CD4-positive, alpha-beta T cell treated with Interleukin-15 for 1 hour (primary cell): ENCODE measurements at places on chromosomes 3 and 15.

DNA sequence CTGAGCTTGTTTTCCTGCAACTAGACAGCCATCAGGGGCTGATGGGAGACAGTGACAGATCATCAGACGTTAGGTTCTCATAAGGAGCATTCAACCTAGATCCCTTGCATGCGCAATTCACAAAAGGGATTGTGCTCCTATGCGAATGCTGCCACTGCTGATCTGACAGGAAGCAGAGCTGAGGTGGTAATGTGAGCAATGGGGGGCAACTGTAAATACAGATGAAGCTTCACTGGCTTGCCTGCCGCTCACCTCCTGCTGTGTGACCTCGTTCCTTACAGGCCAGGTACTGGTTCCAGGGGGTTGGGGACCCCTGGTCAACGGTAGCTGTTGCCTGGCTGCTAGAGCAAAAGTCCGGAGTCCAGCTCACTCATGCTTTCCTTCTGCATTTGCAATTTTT, 26.4 kb upstream of the KCNAB1 start:
- no peak for DNase-seq

GRCh38 chr15:99090011-99090699, 14.7 kb upstream of the SYNM start:
- DNase-seq, result no peak

DNA sequence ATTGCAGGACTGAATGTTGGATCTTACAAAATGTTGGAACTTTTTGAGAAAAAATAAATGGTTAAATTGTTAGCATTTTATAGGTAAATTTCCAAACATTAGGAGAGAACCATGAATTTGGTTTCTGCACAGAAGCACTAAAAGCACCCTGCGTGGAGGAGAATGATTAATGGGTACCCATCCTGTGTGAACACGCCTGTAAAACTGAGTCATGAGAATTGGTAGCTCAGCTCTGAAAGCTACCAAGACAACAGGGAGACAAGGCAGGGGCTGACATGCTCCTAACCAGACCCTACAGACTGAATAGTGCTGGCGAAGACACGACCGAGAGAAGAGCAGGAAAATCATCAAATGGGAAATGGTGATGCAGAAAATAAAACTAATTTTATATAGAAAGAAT, 32.4 kb upstream of the MTMR10 start:
- no peak for DNase-seq

DNA sequence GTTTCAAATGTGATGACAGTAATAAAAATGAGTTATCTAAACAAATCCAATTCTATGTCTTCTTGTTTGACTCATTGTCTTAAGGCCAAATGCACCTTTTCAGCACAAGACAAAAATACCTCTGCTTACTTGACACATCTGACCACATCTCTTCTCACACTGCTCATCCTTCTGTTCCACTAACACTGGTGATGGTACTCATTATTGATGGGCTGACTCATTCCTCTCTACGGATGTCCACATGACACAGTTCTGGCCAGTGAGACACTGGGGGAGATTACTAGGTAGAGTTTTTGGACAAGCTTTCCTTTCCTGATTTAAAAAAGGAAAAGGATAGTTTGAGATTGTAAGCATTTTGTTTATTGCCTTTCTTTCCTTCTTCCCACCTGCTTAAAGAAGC, 410.6 kb upstream of the THRB start:
- DNase-seq, result no peak

DNA sequence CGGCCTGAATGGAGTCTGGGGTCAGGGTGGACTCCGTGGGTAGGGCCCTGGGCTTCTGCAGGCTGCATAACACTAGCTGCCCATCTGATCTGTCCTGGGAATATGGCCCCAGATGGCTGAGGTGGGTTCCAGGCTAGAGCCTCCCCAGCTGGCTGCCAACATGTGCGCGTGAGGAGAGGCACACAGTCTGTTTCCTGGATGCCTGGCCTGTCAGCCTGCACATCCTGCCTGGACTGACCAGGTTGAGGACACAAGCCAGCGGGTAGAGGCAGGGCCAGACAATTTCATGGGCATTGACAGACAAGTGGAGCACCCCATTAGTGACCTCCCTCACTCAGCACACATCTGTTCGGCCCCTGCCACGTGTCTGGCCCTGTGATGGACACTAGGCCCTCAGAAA, 29.8 kb upstream of the RPL29 start:
- DNase-seq, result no peak

DNA sequence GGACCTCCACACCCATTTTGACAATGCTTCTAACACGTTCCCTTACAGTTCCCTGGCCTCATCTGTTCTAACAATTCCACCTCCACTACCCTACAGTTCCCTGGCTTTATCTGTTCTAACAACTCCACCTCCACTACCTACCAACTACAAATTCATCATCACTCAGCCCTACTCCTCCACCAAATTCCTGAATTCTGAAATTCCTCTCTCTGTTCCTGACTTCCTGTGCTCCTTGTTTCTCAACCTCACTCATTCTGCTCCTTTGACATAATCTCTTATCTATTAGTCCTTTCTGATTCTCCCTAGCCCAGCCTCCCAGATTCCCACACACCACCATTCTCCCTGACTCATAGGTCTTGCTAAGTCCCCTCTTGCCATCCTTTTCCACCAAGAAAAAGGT, 22.5 kb downstream of the UPK1B start:
- no peak for DNase-seq

- DNase-seq, result no peak
Observed at GRCh38 chr3:78666470-78666800, 1101.4 kb downstream of the ROBO1 start.

DNA sequence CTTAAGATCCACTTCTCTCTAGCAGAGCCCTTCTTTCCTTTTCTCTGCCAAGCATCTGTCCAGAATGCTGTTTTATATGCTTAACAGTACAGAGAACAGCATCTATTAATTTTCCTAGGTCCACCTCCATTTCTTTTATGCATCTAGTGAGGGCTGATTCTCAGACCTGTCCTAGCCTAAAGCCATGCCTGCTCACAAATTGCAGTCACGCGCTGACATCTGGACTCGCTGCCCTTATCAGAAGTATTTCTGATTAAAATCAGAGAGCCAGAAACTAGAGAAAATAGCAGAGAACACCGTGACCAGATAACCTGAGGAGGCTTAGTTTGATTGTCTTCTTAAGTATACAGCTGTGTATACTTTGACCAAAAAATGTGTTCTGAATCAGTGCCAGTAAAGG, 1.9 kb downstream of the C3orf20 start:
- no peak for DNase-seq

DNA sequence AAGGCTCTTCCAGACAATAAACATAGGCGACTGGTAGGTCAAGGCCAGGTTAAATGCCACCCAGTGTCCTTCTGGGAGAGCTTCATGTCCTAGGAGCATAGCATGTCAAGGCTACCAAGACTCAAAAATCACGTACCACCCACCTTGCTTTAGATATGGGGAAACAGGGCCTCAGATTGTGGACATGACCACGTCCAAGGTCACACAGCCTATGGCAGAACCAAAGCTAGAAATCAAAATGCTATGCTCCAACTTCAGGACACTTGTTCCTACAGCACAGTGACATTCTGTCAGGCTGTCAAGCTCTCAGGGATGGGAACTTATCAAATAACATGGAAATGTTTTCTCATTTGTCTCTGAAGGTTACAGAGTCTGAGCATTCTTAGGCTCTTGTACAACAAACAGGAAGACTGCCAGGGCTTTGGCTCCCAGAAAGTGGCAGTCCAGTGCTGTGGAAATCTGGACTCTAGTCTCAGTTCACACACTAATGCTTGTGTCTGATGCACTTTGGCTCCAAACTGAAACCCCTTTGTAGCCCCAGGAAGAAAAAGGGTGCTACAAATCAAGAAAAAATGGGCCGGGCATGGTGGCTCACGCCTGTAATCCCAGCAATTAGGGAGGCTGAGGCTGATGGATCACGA, 170.4 kb upstream of the LPP start:
- DNase-seq, result no peak

DNA sequence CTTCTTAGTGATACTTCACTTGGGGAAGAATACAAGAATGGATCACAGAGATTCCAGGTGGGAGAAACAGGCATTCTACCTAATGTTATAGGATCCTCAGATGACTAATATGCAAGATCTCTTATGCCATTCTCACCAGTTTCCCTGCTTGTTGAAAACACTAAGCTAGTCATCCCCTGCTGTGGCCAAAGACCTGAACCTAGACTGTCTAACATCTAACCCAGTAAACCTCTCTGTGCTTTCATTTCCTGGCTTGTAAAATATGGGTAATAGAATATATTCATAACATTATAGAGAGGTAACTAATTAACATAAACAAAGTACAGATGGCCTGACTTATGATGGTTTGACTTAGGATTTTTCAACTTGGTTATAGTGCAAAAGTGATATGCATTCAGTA, 776.3 kb downstream of the TUSC7 start:
- DNase-seq, result no peak

- DNase-seq, result no peak
Observed at GRCh38 chr15:94670438-94671034, 439.2 kb downstream of the MCTP2 start.

DNA sequence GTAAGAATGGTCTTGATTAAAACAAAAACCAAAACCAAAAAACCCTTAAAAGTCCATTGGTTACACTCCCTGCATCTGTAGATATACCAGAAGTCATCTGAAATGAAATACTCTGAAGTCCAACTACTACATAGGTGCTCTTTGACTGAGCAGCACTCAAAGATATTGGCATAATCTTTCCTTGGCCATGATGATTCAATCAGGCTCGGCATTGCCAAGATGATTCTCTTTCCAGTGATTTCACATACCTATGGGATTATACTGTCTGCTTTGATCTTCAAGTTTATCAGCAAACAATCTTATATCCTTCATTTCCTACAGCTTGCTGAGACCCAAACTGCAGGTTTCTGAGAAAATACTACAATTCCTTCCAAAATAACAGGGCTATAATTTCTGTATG, 35.9 kb upstream of the DIPK2A start:
- no peak for DNase-seq

GRCh38 chr3:66991459-66991858, 6.6 kb upstream of the KBTBD8 start:
- DNase-seq, result no peak

DNA sequence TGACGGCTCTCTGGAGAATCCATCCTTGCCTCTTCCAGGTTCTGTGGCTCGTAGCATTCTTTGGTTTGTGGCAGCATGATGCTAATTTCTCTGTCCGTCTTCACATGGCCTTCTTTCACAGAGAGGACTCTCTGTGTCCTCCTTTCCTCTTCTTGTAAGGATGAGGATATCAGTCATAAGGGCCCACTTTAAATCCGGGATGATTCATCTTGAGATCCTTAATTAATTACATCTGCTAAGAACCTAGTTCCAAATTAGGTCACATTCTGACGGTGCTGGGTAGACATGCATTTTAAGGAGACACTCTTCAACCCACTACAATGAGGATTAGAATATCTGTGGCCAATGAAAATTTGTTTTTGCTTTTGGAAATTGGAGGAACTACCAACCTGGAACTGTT, 15.7 kb upstream of the GXYLT2 start:
- no peak for DNase-seq

GRCh38 chr15:52100807-52101442, 11.7 kb downstream of the BCL2L10 start:
- DNase-seq, result peak; percentile 65

DNA sequence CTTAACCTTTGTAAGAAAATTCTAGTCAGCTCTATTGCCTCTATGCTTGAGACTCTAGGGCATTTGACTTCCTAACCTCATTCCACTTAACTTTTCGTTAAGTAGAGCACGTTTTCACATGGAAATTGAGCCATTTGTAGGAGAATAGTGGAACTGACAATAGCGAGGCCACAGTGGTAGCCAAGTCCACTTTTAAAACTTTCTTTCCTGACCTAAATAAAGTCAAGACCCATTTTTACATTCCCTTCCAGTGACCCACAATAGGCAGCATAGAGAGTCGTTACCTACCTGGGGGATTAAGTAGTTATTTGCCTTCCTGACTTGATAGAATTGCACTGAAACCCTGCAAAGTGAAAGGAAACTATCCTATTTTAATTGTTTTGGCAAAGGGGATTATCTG, 386.0 kb upstream of the NECTIN3 start:
- DNase-seq, result no peak

DNA sequence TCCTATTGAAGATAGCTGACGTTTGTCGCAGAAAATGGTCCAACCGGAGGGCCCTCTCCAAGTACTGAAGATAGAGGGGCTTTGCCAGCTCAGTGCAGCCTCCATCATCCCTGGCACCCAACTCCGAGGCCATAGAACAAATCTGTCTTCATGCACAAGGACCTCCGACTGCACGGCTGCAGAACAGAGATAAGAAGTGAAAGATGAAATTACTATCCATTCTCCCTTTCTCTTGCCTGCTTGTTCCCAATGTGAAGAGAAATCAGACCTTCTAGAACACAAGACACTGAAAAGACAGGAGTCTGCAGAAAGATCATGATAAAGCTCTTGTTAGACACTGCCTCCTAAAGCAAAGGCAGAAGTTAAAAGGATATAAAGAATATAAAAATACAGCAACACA, 19.9 kb downstream of the INO80 start:
- no peak for DNase-seq

DNA sequence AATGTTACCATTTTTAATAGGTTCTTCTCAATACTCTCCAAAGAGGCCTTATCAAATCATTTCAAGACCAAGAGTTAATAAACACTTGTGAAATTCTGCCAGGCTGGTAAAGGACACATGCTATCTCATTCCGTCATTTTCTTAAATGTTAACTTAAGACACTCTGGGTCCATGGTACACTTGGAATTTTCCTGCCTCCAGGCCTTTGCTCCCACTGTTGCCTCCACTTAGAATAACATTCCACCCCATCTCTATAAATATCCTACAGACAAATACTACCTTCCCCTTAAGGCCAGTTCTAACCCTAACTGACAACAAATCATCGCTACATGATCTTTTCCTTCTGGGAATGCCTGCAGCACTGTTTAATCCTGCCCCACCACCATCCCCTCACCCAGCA, 24.1 kb downstream of the MAGI1 start:
- no peak for DNase-seq

DNA sequence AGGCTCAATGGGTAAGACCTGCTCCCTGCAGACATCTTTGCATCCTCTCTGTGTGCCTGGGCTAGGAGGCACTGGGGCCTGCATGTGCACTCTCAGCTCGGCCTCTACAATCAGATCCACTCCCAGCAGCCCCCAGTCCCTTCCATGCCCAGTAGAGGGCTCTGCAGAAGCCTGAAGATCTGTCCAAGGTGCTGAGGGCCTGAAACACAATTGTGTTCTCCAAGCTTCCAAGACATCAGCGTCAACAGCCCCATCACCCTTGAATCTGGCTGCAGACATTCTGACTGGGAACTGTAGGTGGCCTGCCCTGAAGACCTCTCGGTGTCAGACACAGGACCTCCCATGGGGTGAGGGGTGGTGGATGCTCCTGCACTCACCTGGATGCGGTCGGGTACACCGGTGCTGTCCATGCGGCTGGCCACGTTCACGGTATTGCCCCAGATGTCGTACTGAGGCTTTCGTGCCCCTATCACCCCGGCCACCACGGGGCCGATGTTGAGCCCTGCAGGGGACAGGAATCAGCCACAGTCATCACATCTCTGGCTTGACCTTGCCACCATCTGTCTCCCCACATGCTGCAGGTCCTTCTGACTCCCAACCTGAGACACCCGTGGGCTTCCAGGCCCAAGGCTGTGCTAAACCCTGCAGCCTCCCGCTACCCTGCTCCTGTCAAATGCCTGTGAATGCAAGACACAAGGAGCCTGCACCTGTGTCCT, 84.7 kb downstream of the SEC22A start:
- DNase-seq, result no peak
